ENCODE measurements at places on chromosomes 4 and X. TPM values are rescaled to one million over a fixed set of nuclear protein-coding genes. Genes with fewer than 3 reads are reported as not detected.
A peak's percentile ranks its signal among the peaks of the same experiment; 100 is the strongest.

GRCh38 chr4:137293281-137293680 is 239.0 kb downstream of the PCDH18 start:
- H3K4me1 ChIP-seq, result no peaks in the 10 kb centered on the region
- no peak overlapping the region for H3K4me3 ChIP-seq
- no peaks in the 10 kb centered on the region for H3K27me3 ChIP-seq
- H3K36me3 ChIP-seq, result no peaks in the 10 kb centered on the region

DNA sequence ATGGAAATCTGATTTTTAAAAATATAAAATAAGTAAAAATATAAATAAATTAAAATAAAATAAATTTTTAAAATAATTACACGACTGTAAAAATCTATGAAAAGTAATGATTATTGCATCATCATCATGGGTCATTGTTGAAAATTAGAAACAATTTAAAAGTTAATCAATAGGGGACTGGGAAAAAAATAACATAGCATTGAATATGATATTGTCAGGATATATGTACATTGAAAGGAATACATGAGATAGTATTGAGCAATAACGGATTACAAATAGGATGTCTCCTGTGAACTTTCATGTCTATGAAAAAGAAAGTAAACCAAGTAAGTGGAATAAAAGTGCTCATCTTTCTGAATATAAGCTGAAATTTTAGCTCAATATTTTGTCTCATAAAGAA is 566.8 kb upstream of the HTR2C start:
- H3K36me3 ChIP-seq, result no peaks in the 10 kb centered on the region
- H3K4me3 ChIP-seq, result no peak overlapping the region
- no peak for DNase-seq
- H3K27me3 ChIP-seq, result no peaks in the 10 kb centered on the region

The FAM149A gene
- total RNA-seq, result 0.36 TPM

The TMPRSS11D gene
- not detected for total RNA-seq

The GC gene
- not detected for total RNA-seq

The ARMCX4 gene
- 6.1 TPM for total RNA-seq

GRCh38 chrX:100586747-100587146 is 2.0 kb downstream of the TNMD start:
- no peaks in the 10 kb centered on the region for H3K4me1 ChIP-seq
- H3K27me3 ChIP-seq, result peaks cover 10% of the 10 kb centered on the region
- DNase-seq, result no peak
- H3K4me3 ChIP-seq, result no peak overlapping the region
- H3K36me3 ChIP-seq, result no peaks in the 10 kb centered on the region
- H3K27ac ChIP-seq, result no peak overlapping the region

DNA sequence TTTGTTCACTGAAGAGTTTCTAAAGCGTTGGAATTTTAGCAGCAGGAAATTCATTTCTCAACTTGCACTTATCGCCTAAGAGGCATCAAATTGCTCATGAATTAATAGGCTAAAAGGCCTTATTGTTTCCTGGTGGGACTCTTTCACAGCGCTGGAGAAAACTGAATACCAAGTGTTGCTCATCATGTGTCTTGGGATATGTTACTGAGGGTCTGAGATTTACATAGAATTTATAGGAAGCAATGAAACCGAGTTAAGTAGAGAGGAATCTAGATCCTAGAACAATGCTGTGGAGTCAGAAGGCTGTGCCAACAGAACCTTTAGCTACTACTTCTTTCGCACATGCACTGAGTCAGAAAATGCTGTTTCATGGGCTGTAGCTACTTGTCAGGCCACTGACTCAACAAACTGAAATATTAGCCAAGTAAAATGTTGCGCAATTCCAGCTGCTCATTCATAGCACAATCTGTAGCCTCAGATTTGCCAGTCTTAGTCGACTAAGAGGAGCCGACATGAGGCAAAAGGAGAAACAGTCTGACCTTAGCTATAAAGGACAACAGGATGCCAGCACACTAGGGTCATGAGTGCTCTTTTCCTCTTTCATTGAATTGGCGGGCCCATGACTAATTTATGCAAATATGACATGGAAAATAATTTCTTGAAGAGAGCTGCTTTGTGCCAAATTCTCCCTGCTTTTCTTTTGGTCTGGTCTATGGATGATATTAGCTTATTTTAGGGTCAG is 35.9 kb upstream of the CXCL8 start:
- DNase-seq, result no peak
- no peaks in the 10 kb centered on the region for H3K4me1 ChIP-seq
- no peaks in the 10 kb centered on the region for H3K36me3 ChIP-seq
- H3K4me3 ChIP-seq, result no peak overlapping the region

DNA sequence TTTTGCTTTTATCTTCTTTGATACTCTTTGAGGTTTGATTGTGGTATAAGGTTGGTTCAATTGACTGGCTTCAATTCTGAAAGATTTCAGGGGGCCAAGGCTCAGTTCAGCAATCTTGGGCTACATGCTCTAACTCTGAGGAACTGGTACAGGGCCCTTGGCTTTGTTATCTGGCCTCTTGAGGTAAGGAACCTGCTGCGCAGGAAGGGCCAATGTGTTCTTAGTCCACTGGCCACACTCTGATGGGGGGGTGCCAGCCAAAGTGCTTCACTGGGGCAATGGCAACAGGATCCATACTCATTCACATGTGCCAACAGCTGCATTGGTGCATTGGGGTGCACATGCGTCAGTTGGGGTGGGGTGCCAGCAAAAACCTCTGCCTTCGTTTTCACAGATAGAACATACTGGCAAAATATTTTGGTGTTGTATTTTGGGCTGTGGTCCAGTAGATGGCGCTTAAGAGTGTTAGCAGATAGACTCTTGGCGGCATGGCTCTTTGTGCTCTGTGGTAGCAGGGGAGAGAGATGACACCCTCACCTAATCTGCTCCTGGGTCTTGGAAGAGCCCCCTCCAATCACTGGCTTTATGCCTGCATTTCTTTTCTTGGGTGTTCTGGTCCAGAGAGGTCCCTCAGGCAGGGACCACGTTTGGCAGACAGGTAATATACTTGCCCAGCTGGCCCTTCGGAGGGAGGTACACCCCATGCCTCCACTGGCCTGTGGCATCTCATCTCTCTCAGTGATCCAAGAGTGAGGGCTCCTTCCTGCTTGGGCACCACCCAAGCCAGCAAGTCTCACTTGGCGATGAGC is 42.9 kb downstream of the NDST3 start:
- H3K4me1 ChIP-seq, result no peaks in the 10 kb centered on the region
- no peaks in the 10 kb centered on the region for H3K36me3 ChIP-seq
- peak; percentile 16 for DNase-seq
- no peak overlapping the region for H3K27ac ChIP-seq
- H3K27me3 ChIP-seq, result peaks cover 7% of the 10 kb centered on the region

GRCh38 chr4:127000110-127000509 is 632.6 kb upstream of the INTU start:
- no peaks in the 10 kb centered on the region for H3K27me3 ChIP-seq
- H3K36me3 ChIP-seq, result no peaks in the 10 kb centered on the region
- no peak overlapping the region for H3K27ac ChIP-seq

DNA sequence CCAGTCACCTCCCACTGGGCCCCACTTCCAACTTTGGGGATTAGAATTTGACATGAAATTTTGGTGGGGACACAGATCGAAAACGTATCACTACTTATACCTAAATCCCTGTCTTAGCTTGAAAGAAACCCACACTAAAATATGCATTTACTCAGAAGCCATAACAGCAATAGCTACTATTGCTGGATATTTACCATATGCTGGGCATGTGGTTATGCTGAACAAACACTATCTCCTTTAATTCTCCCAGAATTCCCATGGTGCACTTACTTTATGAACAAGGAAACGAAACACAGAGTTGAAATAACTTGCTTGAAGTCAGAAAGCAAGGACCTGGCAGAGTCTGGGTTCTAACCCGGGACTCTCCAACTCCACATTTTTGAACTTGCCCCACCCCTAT is 39.3 kb downstream of the CYTL1 start:
- DNase-seq, result no peak
- H3K27ac ChIP-seq, result no peak overlapping the region
- no peaks in the 10 kb centered on the region for H3K36me3 ChIP-seq
- H3K4me1 ChIP-seq, result no peaks in the 10 kb centered on the region
- peaks cover 4% of the 10 kb centered on the region for H3K27me3 ChIP-seq

DNA sequence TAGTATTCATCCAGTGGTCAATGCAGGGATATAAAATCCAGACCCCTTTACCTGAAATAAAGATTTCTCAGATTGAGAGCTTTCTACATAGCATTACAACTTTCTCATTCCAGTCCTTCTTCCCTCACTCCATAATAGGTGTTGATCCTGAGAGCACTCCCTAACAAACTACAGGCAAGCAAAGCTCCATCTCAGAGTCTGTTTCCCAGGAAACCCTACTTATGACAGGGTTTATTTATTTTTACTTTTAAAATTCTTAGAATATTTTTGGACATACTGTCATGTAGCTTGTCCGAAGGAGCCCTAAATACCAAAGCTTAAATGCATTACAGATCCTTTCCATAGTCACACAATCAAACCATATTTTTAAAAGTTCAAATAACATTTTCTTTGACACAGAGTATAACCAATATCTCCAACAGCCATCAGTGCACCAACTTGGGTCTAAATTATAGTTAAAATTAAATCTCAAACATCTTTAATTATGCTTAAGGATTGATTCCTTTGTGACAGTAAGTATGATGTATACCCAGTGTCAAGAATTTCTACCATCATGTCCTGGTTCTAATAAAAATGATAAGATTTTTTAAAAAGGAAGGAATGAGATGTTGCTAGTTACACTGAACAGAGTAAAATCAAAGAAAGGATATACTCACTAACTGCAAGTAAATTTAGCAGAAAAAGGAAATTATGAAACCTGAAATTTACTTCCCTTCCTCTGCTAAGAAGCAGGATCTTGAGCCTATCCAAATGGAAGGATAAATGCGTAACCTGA is 580.4 kb upstream of the ADGRL3 start:
- no peaks in the 10 kb centered on the region for H3K27me3 ChIP-seq
- no peak overlapping the region for H3K27ac ChIP-seq
- H3K4me1 ChIP-seq, result no peaks in the 10 kb centered on the region
- H3K4me3 ChIP-seq, result no peak overlapping the region
- no peak for DNase-seq
- H3K36me3 ChIP-seq, result no peaks in the 10 kb centered on the region

DNA sequence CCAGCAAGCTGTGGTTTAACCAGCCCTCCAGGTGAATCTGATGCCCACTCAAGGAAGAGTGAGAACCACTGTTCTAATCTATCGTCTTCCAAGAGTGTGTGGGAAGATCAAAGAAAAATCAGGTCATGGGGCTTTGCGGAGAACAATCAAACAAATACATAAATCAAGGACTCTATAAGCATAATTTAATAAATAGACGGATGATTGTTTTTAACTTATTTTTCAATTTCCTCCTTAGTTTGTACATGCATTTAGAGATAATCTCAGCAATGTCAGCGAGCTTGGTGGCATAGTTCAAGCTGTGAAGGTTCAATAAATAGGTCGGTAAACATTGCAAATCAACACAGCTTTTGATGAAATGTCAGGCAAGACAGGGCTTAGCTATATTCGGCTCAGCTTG is 84.9 kb downstream of the DMD start:
- H3K36me3 ChIP-seq, result no peaks in the 10 kb centered on the region
- no peak overlapping the region for H3K4me3 ChIP-seq
- H3K27ac ChIP-seq, result no peak overlapping the region
- H3K4me1 ChIP-seq, result no peaks in the 10 kb centered on the region
- DNase-seq, result no peak

GRCh38 chrX:108313669-108314068 is 124.6 kb downstream of the COL4A6 start:
- H3K27ac ChIP-seq, result no peak overlapping the region
- no peak overlapping the region for H3K4me3 ChIP-seq
- no peak for DNase-seq
- no peaks in the 10 kb centered on the region for H3K36me3 ChIP-seq
- no peaks in the 10 kb centered on the region for H3K4me1 ChIP-seq
- no peaks in the 10 kb centered on the region for H3K27me3 ChIP-seq

GRCh38 chrX:16827225-16827624 is 41.0 kb downstream of the TXLNG start:
- no peak overlapping the region for H3K4me3 ChIP-seq
- no peaks in the 10 kb centered on the region for H3K27me3 ChIP-seq

The CDKL2 gene
- total RNA-seq, result 0.79 TPM

The SHROOM4 gene
- not detected for total RNA-seq

The FGFBP2 gene
- not detected for total RNA-seq

GRCh38 chr4:129346036-129346435 is 250.1 kb downstream of the C4orf33 start:
- DNase-seq, result no peak
- peaks cover 16% of the 10 kb centered on the region for H3K27me3 ChIP-seq

The MTHFD2L gene
- 4.8 TPM for total RNA-seq

DNA sequence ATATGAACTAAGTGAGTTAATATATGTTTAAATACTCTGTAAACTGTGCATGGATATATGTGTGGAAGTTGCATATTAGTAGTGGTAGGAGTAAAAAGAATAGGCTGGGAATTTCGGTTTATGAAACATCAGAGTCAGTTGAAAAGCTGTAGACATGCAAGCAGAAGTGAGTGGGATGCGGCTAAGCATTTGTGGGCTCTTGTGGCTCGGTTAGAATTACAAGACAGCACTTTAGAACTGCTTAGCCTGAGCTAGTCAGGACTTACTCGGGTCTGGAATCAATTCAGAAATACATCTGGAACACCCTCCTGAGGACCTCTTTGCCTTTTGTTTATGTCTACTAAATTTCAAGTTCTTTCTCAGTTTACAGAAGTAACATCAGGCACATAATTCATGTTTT is 93.6 kb downstream of the AFF2 start:
- no peaks in the 10 kb centered on the region for H3K36me3 ChIP-seq
- H3K4me1 ChIP-seq, result no peaks in the 10 kb centered on the region
- no peak overlapping the region for H3K4me3 ChIP-seq
- no peaks in the 10 kb centered on the region for H3K27me3 ChIP-seq

DNA sequence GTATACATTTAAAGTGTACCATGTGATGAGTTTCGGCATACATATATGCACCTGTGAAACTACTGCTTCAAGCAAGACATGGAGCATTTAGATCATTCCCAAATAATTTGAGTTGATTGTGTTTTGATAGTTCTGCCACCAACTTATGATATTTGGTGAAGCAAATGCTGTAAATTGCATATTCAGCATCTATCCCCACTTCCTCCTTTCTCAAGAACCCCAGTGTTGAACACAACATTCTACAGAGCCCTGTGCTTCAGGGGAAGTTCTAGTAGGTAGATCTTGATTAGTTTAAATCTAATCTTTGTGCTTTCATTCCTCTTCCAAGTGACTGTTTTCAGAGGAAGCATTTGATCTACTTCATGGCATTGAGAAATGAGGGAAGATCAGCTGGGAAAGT is 5.4 kb upstream of the SHROOM3 start:
- H3K4me1 ChIP-seq, result no peaks in the 10 kb centered on the region
- no peak overlapping the region for H3K4me3 ChIP-seq
- H3K36me3 ChIP-seq, result no peaks in the 10 kb centered on the region
- peaks cover 5% of the 10 kb centered on the region for H3K27me3 ChIP-seq
- H3K27ac ChIP-seq, result no peak overlapping the region

DNA sequence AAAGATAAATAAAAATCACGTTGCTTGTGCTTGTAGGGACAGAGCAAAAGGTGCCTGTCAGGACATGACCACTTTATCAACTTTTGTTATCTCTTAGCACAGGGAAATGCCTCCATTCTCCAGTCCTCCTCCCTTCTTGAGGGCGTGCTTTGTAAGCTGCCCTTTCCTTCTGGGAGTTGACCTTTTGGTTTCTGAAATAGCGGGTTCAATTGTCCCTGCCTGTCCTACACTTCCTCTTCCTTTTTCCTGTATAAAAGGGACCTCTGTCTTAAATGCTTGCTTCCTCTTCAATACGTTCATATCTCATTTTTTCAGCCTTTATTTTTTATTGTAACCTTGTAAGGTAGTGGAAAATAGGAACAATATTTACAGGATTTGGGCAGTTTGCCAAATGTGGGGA is 153.5 kb downstream of the SH3BGRL start:
- no peaks in the 10 kb centered on the region for H3K36me3 ChIP-seq
- no peak overlapping the region for H3K4me3 ChIP-seq
- no peaks in the 10 kb centered on the region for H3K27me3 ChIP-seq
- no peak overlapping the region for H3K27ac ChIP-seq

The IL21 gene
- 49.9 TPM for total RNA-seq

The MGARP gene
- total RNA-seq, result not detected

Data from activated naive CD4-positive, alpha-beta T cell treated with anti-CD3 and anti-CD28 coated beads for 36 hours (primary cell).